ENCODE measurements at places on chromosomes 16 and 17. TPM values are rescaled to one million over a fixed set of nuclear protein-coding genes. Genes with fewer than 3 reads are reported as not detected.

GRCh38 chr17:69445132-69445531 lies 30.6 kb downstream of the MAP2K6 start:
- DNase-seq = no peak
- no peak overlapping the region for H3K27ac ChIP-seq
- peaks cover 13% of the 10 kb centered on the region for H3K4me1 ChIP-seq
- H3K4me3 ChIP-seq = no peak overlapping the region
- no peaks in the 10 kb centered on the region for H3K36me3 ChIP-seq

- H3K27ac ChIP-seq = no peak overlapping the region
- H3K27me3 ChIP-seq = peaks cover 48% of the 10 kb centered on the region
- no peaks in the 10 kb centered on the region for H3K36me3 ChIP-seq
Measured at GRCh38 chr16:73878611-73879010, 418.0 kb upstream of the PSMD7 start.

GRCh38 chr16:9296271-9296590 lies 204.8 kb downstream of the HAPSTR1 start:
- no peaks in the 10 kb centered on the region for H3K36me3 ChIP-seq
- no peak for DNase-seq
- no peak overlapping the region for H3K27ac ChIP-seq
- no peaks in the 10 kb centered on the region for H3K4me1 ChIP-seq

GRCh38 chr16:54817432-54817831 lies 113.2 kb upstream of the IRX5 start:
- no peak overlapping the region for H3K27ac ChIP-seq
- H3K4me1 ChIP-seq = no peaks in the 10 kb centered on the region
- no peaks in the 10 kb centered on the region for H3K36me3 ChIP-seq
- no peak for DNase-seq

- no peak overlapping the region for H3K27ac ChIP-seq
- DNase-seq = no peak
- H3K27me3 ChIP-seq = no peaks in the 10 kb centered on the region
- H3K36me3 ChIP-seq = no peaks in the 10 kb centered on the region
- H3K4me1 ChIP-seq = no peaks in the 10 kb centered on the region
- H3K4me3 ChIP-seq = no peak overlapping the region
Measured at GRCh38 chr16:9462984-9463383, 371.5 kb downstream of the HAPSTR1 start.

Gene RASD1
- total RNA-seq = 1.2 TPM

Gene MPV17L
- 1.3 TPM for total RNA-seq
